Stimulated activated CD4-positive, alpha-beta T cell treated with anti-CD3 and anti-CD28 coated beads, Interleukin-1b, Interleukin-23, amount 100 ng/mL, for 4 hours (primary cell): ENCODE measurements at places on chromosomes 6 and 20.
A peak's percentile ranks its signal among the peaks of the same experiment; 100 is the strongest.

DNA sequence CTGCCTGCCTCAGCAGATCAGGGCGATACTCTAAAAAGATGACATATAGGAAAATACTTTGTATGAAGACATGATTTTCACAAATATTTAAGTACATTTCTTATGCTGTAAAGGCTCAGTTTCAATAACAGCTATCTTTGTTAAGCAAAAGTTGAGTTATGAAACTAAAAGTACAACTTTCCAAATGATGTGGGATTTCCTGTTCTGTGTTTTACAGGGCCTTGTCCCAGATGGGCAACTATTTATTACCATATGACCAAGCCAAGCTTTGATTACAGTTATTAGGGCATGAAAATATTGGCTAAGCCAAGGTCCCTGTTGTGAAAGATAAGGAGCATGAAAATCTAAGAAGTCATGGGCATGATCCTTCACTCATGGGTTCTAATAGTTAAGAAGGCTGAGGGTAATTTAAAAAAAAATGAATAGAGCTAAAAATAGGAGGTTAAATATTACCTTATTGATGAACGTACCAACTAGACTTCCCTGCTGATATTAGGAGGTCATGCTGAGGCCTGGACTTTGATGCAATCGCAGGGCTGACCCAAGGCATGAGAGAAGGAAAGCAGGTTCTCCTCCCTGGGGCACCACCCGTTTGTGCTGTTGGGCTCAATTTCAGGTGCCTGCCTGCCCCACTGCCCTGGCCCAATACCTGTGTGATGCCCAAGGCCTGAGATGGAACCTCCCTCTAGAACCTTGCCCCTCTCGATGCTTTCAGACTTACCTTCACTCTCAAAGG is 294.4 kb upstream of the PRDM1 start:
- no peak for DNase-seq

DNA sequence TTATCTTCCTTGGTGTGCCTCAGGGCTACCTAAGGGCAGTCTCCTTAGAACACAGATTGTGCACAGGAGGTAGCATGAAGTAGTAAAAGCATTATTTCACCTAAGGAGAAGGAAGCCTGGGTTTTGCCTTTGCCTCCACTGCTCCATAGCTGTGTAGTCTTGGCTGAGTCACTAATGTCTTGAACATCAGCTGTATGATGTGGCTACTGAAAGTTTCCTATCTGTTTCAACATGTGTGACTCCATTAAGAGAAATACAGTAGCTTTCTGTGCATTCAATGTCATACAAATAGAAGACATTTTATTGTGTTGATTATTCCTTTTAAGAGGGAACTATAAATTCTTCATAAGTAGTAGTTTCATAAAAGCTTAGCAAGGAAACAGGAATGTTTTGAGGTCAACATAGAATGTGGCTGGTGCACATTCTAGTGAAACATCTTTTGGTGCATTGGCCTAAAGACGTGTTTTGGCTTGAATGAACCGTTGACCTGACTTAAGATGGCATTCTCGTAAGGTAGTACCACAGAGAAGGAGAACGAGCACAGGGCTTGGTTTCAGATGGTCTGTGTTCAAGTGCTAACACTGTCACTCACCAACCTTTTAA is 70.6 kb downstream of the CTNNBL1 start:
- DNase-seq = no peak

DNA sequence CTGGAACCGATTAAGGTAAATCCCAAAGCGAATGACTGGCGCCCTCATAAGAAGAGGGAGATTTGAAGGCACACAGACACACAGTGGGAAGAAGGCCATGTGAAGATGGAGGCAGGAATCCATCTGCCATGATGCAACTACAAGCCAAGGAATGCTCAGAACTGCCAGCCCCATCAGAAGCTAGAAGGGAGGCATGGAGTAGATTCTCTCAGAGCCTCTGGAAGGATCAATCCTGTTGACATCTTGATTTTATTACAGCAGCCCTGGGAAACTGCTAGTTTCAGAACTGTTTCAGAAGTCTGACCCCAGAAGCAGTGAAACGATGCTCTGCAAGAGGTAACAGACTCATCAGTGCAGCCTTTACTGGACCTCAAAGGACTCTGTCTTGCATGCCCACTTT is 103.5 kb upstream of the GPR6 start:
- no peak for DNase-seq

DNA sequence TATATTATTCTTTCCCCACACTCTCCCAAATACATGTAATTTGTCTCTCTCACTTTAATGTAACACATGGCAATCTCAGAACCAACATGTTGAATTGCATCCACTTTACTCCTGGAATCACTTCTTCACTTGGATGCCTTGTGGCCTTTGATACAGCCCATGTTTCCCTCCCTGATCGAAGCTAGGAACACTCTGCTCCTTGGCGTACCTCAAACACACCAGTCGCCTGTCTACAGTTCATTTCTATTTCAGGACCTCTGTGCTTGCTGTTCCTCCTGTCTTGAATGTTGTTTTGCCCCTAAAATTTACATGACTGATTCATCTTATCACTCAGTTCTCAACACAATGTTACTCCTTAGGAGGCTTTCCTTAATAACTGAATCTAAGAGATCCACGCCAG is 102.3 kb upstream of the VSTM2L start:
- DNase-seq = no peak

DNA sequence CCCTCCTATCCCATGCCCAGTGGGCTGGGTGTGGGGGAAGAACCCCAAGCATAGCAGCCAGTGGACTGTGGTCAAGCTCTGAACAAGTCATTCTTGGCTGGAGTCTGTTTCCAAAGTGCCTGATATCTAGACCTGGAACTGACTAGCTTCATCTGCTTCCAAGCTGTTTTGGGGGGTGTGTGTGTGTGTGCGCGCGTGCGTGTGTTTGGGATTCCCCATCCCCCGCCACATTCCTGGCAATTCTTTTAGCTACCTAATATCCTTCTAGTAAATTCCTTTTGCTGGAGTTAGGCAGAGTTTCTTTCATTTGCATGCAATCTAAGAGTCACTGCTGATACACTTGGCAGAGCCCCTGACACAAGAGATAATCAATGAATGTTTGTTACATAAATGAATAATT is 7.8 kb downstream of the PAK5 start:
- no peak for DNase-seq

GRCh38 chr6:29777310-29777709 is 50.3 kb upstream of the HLA-G start:
- DNase-seq = no peak

- DNase-seq = no peak
Measured at GRCh38 chr6:147205690-147206600, 1.7 kb downstream of the STXBP5 start.

- DNase-seq = no peak
Measured at GRCh38 chr6:90765895-90766294, 179.0 kb upstream of the MAP3K7 start.

- no peak for DNase-seq
Measured at GRCh38 chr6:157549468-157549745, 168.4 kb downstream of the ZDHHC14 start.

DNA sequence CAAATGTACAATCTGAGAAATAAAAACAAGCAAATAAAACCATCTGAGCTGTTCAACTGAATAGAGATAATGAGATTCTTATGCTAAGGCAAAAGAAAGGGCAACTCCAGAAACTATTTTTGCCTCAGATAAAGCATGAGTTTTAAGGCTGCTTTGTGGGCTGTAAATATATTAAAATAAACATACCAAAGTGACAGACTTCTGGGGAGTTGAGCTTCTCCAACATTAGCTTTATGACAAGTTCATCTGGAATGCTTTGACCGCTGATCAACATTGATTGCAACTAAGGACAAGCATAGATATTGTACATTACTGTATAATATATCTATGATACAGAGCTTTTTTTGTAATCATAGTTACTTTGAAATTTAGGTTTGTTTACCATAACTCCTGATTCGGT is 19.3 kb downstream of the AK9 start:
- DNase-seq = no peak

DNA sequence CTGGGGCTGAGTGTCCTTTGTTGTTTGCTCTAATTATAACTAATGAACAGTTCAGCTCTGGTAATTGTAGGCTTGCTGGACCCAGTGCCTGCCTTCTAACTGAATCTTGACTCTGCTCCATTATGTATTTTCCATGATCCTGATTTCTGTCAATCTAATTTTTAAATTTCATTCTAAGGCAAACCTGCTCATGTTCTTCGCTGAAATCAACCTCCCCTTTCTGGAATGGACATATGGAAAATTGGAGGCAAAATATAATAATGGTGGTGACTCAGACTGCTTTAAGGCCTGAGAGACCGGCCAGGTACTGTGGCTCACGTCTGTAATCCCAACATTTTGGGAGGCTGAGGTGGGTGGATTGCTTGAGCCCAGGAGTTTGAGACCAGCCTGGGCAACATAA is 182.7 kb upstream of the AKAP12 start:
- DNase-seq = no peak

- no peak for DNase-seq
Measured at GRCh38 chr6:43810965-43811732, 41.1 kb downstream of the VEGFA start.

GRCh38 chr6:149899926-149900619 is 2.2 kb upstream of the RAET1E start:
- no peak for DNase-seq

- DNase-seq = no peak
Measured at GRCh38 chr20:24998121-24998520, 5.6 kb upstream of the APMAP start.

DNA sequence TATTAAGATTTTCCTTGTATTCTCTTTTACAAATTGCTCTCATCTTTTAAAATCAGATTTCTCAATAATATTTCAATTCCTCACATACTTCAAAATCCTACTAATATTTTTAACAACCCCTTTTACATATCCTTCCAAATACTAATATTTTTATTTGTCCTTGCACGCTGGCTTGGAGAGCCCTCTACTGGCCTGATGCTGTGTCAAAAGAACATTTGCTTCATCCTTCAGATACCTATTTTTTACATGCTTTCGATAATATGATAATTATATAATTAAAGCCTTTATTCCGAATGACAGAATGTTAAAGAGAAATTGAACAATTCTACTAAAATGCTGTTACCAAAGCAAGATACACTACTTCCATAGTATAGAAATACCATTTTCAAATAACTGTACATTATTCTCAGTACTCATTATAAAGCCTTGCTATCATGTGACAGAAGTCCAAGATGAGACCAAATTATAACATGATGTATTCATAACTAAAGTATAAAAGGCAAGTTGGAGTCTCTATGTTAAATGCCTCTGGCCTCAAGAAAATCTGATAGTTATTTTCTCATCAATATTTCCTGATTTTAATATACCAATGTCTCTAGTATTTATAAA is 39.0 kb upstream of the PLN start:
- DNase-seq = no peak

GRCh38 chr6:43980004-43980795 is 147.1 kb downstream of the MRPL14 start:
- no peak for DNase-seq

- DNase-seq = peak; percentile 81
Measured at GRCh38 chr6:160991406-160992060, at the start of gene MAP3K4. MAP3K4 (plus strand) TSS chr6:160991769; CDS start chr6:160991932, 163 bp downstream.

- DNase-seq = no peak
Measured at GRCh38 chr6:51005779-51006178, 187.1 kb downstream of the TFAP2B start.

GRCh38 chr6:39765508-39766065 is 26.6 kb upstream of the DAAM2 start:
- no peak for DNase-seq

GRCh38 chr20:57698116-57698866 is 11.5 kb downstream of the PMEPA1 start:
- DNase-seq = peak; percentile 60

- DNase-seq = no peak
Measured at GRCh38 chr20:22491194-22491505, 93.2 kb downstream of the FOXA2 start.

DNA sequence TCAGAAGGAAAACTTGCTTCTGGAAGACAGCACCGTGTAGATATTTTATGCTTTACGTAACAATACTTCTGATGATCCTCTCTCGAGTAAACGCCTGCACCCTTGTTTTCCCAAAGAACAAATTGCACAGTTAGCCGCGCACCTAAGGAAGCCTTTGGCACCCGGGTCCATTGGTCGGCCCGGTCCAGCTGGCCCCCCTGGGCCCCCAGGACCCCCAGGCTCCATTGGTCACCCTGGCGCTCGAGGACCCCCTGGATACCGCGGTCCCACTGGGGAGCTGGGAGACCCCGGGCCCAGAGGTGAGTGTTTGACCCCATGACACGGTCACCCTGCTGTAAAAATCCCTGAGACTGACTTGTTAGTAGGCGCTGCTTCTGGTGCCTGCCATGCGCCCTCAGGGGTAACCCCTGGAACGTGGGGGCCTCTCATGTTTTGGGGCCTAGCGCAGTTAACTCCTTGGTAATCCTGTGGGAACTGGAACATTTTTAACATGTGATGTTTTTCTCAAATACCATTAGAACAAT is 20.2 kb downstream of the COL9A3 start:
- DNase-seq = no peak

DNA sequence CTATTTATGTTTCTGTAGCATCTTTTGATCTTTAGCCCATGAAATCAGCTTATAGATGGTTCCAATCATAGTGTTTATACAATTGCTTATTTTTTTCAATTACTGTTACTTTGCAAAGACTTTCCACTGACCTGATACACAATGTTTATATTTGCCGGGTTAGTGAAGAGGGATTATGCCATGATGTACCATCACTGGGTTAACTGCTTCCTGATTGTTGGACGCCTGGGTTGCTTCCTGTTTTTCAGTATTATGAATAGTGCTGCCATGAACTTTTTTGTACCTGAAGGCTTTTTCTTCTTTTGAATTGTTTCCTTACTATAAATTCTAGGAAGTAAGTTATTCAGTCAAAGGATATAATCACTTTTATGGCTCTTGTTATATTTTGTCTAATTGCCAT is 6.9 kb downstream of the MANBAL start:
- DNase-seq = no peak

- no peak for DNase-seq
Measured at GRCh38 chr6:88920088-88920487, 43.3 kb downstream of the RNGTT start.

DNA sequence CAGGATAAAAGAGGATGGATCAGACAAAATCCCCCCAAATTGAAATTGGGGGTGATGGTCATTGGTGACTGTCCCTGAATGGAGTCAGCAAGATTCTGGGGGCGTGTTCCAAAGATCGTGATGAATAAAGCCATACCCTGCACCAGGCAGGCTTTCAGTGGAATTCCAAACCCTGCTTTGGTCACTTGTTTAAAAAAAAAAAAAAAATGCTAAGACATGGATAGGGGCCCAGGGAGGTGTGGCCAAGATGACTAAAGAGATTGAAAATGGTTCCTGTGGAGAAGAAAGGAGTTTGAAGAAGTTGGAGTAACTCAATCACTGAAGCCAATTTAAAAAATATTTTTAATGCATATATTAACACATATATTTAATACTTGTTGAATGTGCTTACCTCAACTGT is 161.4 kb upstream of the KCNG1 start:
- DNase-seq = no peak
